A549 treated with Hydrocortisone at 1 μM for 4 hours (cell line): ENCODE measurements at places on chromosomes 12 and 14. TPM values are rescaled to one million over a fixed set of nuclear protein-coding genes. Genes with fewer than 3 reads are reported as not detected.

The SUOX gene
- total RNA-seq = 7.2 to 10.2 TPM (median 9.5 TPM) in 5 replicates

The APOLD1 gene
- 0.21 to 0.43 TPM (median 0.30 TPM) in 5 replicates for total RNA-seq

The HOXC12 gene
- total RNA-seq = 0.02 to 0.05 TPM in 2 of 5 replicates, not detected in the others

The SERPINA10 gene
- total RNA-seq = 0.05 TPM in 1 of 5 replicates, not detected in the others

The TMTC1 gene
- total RNA-seq = 0.03 to 0.14 TPM (median 0.03 TPM) in 5 replicates

The KRT6C gene
- 0.06 TPM in 1 of 5 replicates, not detected in the others for total RNA-seq

The CIDEB gene
- 0.13 to 0.22 TPM (median 0.22 TPM) in 5 replicates for total RNA-seq

The GAS2L3 gene
- 5.9 to 10.1 TPM (median 7.5 TPM) in 5 replicates for total RNA-seq

The FAM186B gene
- 0.05 to 0.16 TPM (median 0.13 TPM) in 5 replicates for total RNA-seq

The HOXC13 gene
- total RNA-seq = 21.8 to 35.2 TPM (median 23.4 TPM) in 5 replicates

The CLEC1A gene
- not detected in 5 replicates for total RNA-seq

The NKX2-1 gene
- 0.05 to 0.10 TPM in 2 of 5 replicates, not detected in the others for total RNA-seq

The TPPP2 gene
- total RNA-seq = not detected in 5 replicates

The CTSG gene
- total RNA-seq = not detected in 5 replicates

The PZP gene
- not detected in 5 replicates for total RNA-seq

The SVOP gene
- not detected in 5 replicates for total RNA-seq

The LRP1 gene
- total RNA-seq = 12.2 to 18.6 TPM (median 13.7 TPM) in 5 replicates

The MANSC4 gene
- not detected in 5 replicates for total RNA-seq

The ANO4 gene
- total RNA-seq = 0.02 to 0.28 TPM (median 0.11 TPM) in 4 of 5 replicates, not detected in the other

The PCNX4 gene
- total RNA-seq = 23.8 to 34.6 TPM (median 28.1 TPM) in 5 replicates

The LAG3 gene
- total RNA-seq = 0.51 to 1.9 TPM (median 1.7 TPM) in 5 replicates

The CRIP2 gene
- 116 to 208 TPM (median 198 TPM) in 5 replicates for total RNA-seq

The GLIPR1L1 gene
- not detected in 5 replicates for total RNA-seq

The MGAT4C gene
- 0.02 to 0.09 TPM (median 0.06 TPM) in 4 of 5 replicates, not detected in the other for total RNA-seq

The FAM222A gene
- total RNA-seq = 3.4 to 5.7 TPM (median 4.7 TPM) in 5 replicates

The RHEBL1 gene
- total RNA-seq = 3.2 to 4.9 TPM (median 4.6 TPM) in 5 replicates
